ENCODE measurements at places on chromosomes 16 and 17.
A peak's percentile ranks its signal among the peaks of the same experiment; 100 is the strongest.

GRCh38 chr17:22469101-22469880 is 777.0 kb downstream of the KCNJ18 start:
- DNase-seq, result no peak

DNA sequence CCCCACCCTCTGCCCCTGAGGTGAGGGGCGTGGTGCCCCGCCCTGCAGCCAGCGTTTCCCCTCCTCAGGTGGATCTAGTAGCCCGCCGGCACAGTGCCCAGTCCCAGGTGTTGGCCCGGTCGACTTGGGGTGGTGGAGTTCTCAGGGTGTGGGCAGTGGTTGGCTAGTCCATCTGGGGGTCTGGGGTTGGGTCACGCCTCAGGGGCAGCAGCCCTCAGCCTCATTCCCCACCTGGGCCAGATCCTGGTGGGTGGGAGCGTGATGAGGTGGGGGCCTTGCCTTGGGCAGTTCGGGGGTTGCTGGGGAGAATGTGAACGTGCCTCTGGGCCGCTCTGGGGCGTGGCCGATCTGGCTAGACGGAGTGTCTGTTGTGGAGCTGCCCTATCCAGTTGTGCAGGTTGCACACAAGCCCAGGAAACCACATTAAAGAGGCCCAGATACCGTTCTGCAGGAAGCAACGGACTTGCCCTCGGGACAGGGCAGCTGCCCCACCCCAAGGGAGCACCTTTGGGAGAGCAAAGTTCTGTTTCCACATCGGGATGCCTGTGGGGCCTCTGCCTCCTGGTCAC is 32.0 kb downstream of the GSE1 start:
- no peak for DNase-seq

DNA sequence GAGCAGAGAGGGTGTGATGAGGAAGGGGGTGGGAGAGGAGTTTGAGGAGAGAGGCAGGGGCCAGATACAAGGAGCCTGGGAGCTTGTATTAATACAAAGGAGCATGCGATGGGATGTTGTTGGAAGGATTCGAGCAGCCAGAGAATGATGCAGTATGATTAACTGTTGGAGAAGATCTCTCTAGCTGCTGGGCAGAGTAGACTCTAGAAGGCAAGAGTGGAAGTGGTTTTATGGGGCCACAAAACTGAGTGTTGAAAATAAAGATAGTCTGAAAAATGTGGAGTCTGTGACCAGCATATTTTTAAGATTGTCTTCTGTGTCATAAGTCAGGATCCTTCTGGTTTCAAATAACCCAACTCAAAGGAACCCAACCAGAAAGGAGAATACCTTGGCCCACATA is 98.3 kb downstream of the MSI2 start:
- DNase-seq, result no peak

DNA sequence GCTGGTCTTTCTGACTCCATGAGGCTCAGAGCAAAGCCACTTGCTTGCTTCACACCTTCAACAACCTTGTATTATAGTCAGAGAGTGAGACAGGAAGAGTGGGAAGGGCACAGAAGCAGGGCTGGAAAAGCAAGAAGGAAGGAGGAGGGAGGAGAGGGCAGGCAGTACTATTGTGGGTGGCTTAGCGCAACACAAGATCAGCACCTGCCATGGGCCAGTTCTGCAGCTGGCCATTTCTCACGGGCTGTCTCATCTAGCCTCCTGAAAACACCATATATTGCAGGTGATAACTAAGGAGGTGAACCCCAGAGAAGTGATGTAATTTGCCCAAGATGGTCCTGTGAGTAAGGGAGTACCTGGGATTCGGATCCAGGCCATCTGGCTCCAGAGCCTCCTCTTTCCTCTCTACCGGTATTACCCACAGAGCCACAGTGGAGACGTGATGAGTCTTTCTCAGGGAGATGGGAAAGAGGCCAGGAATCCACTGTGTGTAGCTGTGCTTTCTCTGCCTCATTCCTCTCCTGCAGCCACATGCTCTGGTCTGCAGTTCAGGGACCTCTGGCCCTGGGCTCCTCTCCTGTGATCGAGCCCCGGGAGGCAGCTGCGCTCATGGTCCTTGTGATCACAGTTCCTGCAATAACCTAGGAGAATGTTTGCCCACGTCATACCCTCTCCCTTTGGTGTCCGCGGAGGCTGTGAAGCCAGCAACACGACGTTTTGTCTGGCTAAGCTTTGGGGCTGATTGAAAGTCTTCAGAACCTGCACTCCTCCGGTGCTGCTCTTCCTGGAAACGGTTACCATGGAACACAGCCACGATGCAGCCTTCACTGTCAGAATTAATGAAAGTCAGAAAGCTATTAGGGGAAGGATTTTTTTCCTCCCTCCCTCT is 178.1 kb upstream of the CCL2 start:
- DNase-seq, result no peak

GRCh38 chr16:3458278-3458851 is 14.9 kb downstream of the NAA60 start:
- no peak for DNase-seq

- no peak for DNase-seq
These were observed 5.4 kb downstream of the THRA start for GRCh38 chr17:40068129-40068581.

- no peak for DNase-seq
These were observed 30.1 kb downstream of the FZD2 start for GRCh38 chr17:44587339-44587738.

- DNase-seq, result peak; percentile 44
These were observed 24.9 kb downstream of the SCNN1G start for GRCh38 chr16:23207485-23207884.

- DNase-seq, result peak; percentile 40
These were observed 4.0 kb downstream of the ZNF598 start for GRCh38 chr16:2005646-2006045.

GRCh38 chr16:49929626-49930025 is 73.7 kb upstream of the ZNF423 start:
- no peak for DNase-seq

DNA sequence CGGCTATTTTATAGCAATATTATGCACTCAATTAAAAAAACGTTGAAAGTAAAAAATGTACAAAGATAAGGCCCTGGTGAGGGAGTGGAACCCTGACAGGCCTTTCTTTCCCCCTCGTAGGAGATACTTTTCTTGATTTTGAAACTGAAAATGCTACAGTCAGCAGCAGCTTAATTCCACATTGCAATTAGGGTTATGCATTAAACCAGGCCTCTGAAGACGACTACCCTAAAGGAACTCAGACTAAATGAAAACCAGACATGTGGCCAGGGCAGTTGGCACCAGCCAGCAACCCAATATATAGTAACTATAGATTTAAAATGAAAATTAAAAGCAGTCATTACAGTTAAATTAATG is 463.2 kb upstream of the MAF start:
- DNase-seq, result no peak

GRCh38 chr16:22736791-22737190 is 77.2 kb upstream of the HS3ST2 start:
- no peak for DNase-seq

GRCh38 chr16:12517310-12517694 is 286.4 kb downstream of the CPPED1 start:
- no peak for DNase-seq

GRCh38 chr17:6388416-6388815 is 46.5 kb downstream of the AIPL1 start:
- DNase-seq, result no peak

GRCh38 chr16:58963479-58963878 is 229.4 kb upstream of the GOT2 start:
- no peak for DNase-seq

GRCh38 chr17:69912805-69913204 is 162.2 kb upstream of the KCNJ16 start:
- no peak for DNase-seq

GRCh38 chr17:49977463-49978389 is 8.7 kb downstream of the DLX4 start:
- no peak for DNase-seq

DNA sequence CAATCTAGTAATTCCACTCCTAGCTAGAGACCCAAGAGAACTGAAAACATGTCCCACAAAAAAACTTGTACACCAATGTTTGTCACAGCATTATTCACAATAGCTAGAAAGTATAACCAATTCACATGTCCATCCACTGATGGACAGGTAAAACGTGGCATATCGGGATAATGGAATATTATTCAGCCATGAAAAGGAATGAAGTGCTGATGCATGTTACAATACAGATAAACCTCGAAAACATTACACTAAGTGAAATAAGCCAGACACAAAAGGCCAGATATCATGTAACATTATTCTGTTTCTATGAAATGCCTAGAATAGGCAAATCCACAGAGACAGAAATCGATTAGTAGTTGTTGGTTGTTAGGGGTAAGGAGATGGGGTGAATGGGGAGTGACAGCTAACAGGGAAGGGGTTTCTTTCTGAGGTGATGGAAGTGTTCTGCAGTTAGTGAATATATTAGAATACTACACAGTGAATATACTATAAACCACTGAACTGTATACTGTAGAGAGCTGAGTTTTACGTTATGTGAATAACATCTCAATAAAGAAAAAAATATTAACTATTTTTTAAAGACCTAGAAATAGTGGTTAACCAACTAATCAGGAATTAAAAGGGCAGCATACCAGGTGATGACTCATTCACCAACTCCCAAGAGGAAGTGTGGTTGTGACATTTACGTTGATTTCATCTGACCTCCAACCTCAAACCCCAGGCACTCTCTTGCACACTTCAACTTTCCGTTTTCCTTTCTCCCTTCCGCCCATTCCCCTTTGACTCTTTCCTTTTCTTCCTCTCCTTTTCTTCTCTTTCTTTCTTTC is 48.6 kb downstream of the GAS7 start:
- DNase-seq, result no peak

- DNase-seq, result no peak
These were observed 59.7 kb downstream of the HLF start for GRCh38 chr17:55324296-55324978.

DNA sequence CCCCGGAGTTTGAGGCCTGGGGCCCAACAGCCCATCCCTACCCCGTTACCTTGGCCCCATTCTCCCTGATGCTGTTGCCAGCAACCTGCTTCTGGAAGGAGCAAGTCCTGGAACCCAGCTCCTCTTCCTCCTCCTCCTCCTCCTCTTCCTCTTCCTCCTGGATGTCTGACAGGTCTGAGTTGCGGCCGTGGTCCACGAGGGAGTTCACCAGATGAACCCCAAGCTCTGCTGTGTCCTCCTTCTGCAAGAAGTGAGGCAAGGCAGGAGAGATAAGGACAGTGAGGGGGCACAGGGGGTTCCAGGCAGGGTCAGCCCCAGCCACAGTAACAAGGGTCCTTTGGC is 18.7 kb downstream of the TSPOAP1 start:
- DNase-seq, result no peak

DNA sequence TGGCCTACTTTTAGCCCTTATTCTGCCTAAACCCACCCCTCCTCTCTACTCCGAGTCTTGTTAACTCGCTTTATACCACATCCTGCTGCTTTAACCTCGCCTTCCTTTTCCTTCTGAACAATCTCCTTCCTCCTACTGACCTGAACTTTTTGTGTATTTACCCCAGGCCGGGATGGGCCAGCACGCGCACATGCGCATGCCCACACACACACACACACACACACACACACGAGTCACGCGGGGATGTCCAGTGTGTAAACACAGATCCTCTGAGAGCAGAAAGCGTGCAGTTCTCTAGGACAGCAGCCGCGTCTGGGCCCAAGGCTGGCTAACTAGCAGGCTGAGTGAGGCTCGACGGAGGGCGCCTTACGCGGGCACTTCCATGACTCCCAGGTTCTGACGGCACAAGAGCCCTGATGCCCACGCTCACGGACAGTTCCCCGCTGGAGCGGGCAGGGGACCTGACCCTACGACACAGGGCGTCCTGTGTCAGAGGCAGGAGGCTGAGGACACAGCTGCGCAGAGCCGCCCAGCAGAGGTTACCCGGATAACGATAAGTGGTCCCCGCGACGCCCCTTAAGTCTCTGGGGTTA is 610 bp downstream of the PIK3R5 start:
- no peak for DNase-seq

DNA sequence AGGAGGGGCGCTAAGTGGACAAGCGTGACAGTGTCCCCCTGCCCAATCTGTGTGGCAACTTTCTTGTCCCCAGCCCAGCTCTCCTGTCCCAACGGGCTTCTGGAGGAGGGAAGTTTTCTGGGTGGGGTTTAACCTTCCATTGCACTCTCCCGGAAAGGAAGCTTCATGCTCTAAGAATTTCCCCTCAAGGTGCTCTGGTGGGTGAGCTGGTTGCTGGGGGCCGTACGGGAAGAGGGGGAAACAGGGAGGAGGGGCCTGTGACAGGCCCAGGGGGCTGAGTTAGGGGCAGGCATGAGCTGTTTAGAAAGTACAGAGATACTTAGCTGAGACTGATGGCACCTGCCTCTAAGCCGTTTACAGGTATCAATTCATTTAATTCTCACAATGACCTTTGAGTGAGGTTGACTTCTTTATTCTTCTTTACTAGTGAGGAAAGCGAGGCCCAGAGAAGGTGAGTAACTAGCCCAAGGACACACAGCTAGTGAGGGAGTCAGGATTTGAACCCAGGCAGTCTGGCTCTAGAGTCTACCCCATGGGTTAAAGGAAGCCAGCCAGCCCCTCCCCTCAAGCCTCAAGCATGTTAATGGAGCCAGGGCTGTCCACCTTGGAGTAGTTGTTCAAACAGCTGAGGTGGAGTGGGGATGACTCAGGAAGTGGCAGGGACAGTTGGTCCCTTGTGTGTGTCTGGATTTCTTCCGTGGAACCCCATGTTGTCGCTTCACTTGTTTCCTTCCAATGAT is 18.9 kb downstream of the ADGRG1 start:
- DNase-seq, result no peak

- no peak for DNase-seq
These were observed 1.1 kb downstream of the CREBBP start for GRCh38 chr16:3879258-3879886.

DNA sequence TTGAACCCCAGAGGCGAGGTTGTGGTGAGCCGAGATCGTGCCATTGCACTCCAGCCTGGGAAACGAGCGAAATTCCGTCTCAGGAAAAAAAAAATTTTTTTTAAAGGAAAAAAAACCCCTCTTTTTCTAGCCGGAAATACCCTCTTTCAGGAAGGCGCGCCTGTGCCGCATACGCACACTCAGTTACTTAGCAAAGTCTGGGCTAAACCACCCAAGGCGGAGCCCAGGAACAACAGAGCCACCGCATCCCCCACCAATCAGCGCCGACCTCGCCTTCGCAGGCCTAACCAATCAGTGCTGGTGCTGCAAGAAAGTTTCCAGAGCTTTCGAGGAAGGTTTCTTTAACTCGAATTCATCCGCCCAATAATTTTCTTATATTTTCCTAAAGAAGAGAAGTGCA is 510.4 kb downstream of the KCNJ18 start:
- DNase-seq, result no peak

GRCh38 chr17:6430769-6431168 is 4.2 kb downstream of the AIPL1 start:
- no peak for DNase-seq
